ENCODE measurements at places on chromosomes 5 and 9.

DNA sequence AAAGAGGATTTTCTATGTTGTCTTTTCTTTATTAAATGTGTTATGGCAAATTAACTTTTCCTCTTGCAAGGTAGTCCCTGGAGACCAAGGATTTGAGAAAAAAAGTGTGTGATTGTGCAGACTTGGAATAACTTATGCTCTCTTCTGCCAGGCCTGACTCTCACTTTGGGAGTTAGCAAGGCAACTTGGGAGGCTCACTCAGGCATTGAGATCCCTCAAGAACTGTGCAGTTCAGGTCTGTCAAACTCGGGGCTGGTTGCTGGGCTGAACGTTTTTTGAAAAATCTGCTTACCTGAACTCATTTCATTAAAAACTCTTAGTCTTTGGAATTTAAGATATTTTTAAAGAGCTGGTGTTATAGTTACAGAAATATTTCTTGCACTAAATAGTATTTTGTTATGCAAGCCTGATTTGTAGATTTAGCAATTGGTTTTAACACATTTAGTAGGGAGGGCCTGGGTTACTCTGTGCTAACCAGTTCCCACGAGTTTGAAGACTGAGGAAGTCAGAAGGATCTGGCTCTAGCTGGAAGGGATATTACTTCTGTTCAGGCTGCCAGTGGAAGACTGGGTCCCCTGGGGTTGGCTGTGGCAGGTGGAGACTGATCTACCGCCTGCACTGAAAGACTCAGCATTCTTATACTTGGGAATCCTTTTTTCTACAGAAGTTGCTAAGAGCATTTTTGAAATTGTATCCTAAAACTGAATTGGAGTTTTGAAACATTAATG is 150.4 kb upstream of the PCSK5 start:
- no peak for DNase-seq

DNA sequence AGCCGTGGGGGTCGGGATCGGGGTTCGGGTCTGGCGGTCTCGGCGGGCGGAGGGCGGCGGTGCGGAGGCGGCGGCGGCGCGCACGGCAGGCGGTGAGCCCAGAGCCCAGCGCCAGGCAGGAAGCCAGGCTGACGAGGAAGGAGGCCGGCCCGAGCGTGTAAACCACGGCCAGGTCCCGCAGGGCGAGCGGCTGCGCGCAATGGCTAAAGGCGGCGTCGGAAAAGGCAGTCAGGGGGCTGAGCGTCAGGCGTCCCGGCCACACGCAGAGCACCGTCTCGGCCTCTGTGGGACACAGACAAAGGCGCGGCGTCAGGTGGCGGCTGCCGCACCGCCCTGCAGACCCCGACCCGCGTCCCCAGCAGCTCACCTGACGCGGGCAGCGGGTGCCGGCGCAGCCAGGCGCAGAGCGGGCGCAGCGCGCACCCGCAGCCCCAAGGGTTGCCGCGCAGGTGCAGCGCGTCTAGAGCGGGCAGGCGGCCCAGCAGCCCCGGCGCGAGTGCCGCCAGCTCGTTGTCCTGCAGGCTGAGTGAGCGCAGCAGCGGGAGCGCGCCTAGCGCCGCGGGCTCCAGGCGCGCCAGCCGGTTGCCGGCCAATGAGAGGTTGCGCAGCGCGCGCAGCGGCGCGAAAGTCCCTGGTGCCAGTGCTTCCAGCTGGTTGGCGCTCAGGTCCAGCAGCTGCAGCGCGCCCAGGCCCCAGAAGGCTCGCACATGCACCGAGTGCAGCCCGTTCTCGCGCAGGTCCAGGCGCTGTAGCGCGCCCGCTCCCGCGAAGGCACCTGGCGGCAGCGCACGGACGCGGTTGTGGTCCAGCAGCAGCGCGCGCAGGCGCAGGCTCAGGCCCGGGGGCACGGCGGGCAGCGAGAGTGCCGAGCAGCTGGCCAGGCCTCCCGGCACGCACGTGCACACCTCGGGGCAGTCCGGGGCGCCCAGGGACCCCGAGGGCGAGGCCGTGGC is 671 bp downstream of the LRRC26 start:
- peak; percentile 54 for DNase-seq

DNA sequence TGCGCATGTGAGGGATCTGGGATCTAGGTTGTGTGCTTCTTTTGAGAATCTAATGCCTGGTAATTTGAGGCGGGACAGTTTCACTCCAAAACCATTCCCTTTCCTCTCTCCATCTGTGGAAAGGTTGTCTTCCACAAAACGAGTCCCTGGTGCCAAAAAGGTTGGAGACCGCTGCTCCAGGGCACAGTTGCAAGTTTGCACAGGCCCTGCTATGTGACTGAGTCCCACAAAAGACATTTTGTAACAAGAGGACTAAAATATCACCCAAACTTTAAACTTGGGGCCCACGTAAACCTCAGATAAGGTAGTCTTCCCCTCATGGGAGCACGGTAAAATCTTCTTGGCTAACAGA is 5.8 kb upstream of the ZNF367 start:
- no peak for DNase-seq

DNA sequence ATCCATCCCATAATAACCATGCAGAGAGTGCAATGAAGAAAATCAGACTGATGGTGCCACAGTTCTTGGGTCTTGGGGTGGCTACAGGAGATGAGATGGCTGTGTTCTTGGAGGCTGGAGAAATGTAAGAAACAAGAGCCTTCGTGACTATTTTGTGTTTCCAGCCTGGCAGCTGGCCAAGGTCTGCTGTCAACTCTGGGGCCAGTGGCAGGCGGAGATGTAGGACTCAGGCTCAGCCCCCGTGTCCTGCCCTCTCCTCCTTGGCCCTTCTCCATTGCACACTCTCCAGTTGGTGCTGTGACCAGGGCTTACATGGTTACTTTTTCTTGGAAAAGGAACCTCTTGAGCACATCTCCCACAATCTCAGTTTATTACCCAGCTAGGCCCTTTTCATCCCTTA is 235.4 kb downstream of the DMRT2 start:
- DNase-seq = no peak

All from activated naive CD8-positive, alpha-beta T cell treated with anti-CD3 and anti-CD28 coated beads, Interleukin-2, amount 10 ng/mL, durations not matched to agents 7 days and 5 days (primary cell).